ENCODE measurements at places on chromosomes 2 and 18.
A peak's percentile ranks its signal among the peaks of the same experiment; 100 is the strongest.

DNA sequence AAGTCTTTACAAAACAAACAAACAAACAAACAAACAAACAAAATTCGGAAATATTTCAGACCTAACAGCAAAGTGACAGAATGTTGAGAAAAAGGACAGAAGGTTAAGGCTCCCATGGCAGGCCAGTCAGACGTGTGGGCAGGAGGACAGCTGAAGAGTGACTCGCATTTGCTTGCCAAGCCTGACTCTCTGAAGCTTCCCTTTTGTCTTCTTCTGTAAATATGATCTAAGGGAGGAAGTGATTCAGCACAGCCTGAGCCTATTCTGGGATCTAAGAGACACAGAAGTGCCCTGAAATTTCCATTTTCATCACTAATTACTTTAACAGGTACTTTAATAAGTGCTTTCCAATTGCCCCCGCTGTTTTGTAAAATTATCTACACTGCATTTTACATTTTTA, 134.0 kb upstream of the LYPD1 start:
- DNase-seq, result no peak

GRCh38 chr2:176566961-176567360, 297.7 kb downstream of the MTX2 start:
- DNase-seq, result no peak

DNA sequence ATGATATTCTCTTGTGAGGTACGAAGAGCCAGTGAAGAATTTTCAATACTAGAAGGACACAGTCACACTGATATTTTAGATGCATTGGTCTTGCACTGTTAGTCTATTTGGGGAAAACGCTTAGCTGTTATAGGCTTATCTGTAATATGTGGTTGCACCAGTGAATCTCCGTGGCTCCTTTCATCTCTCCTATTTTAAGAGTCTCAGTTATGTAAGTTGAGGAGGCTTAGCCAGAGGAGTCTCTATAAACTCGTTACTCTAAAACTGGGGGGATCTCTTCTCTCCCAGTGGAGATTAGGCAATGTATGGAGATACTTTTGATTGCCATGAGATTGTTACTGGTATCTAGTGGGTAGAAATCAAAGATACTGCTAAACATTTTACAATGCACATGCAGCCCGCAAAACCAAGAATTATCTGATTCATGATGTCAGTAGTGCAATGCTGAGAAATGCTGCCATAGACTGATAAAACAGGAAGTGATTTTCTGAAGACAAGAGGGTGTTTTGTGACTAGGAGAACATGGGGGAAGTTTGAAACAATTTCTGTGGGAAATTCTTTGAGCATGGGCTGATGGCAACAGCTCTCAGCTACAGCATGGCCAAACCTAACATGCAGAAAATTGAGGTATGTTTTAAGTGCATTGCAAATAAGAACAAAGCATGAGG, 339.1 kb downstream of the SOX11 start:
- DNase-seq, result no peak

DNA sequence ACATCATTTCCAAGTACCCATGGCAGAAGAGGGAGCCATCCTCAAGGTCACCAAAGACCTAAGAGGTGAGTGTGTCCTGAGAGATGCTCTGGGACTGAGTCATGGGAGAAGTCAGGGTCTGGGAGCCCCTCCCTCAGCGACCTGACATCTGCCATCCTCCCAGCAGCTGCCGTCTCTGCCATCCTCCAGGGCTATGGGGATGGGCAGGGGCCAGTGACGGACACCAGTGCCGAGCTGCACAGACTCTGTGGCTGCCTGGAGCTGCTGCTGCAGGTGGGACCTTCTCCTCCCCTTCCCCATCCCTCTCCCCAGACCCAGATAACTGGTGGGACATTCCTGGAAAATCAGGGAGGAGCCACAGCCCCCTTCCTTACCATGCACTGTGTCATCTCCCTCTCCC, 1.5 kb downstream of the RUFY4 start:
- DNase-seq, result no peak

DNA sequence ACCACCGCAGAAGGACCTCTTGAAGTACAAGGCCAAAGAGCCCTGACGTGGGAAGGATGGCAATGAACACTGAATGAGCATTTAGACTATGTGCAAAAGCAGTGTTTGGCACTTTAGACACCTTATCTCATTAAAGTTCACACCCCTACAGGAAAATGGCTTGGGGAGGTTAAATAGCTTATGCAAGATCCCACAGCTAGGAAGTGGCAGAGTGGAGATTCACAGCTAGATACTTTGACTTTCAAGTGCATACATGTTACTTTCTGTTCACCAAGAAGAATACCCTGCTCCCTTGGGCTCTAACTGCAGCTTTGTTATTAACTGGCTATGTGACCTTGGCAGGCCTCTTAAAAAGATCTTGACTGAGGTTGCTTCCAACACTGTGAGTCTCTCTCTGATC, 58.2 kb downstream of the ICOS start:
- no peak for DNase-seq

DNA sequence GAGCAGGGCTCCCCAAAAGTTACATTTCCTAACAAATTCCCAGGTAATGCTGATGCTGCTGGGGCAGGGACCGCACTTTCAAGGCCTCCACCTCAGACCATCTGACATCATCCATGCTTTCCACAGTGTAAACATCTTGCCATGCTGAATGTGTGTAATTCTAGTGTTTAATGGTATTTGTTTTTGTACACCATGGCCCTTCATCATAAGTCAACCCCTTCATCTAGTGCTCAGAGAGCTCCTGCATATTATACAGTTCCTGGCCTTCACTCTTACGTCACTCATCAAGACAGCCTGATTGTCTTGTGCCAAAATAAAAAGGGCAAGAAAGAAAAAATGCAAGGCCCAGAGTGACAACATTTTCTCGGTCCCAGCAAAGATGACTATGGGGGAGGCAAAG, 77.5 kb upstream of the ZFP36L2 start:
- DNase-seq, result no peak

DNA sequence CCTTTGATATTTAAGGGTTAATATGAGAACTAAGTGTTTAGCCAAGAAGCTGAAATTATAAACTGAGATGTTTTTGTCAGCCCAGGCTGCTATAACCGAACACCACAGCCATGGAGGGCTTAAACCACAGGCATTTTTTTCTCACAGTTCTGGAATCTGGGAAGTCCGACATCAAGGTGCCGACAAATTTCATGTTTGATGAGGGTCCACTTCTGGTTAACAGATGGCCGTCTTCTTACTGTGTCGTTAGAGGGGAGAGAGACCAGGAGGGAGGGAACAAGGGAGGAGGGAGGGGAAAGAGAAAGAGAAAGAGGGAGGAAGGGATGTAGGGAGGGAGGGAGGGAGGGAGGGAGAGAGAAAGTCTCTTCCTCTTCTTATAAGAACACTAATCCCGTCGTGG, 6.5 kb upstream of the CNDP2 start:
- no peak for DNase-seq

GRCh38 chr2:45009303-45009927, at the start of gene SIX2:
TSS of gene SIX2 (minus strand) at chr2:45009452. CDS start at chr2:45009110, 342 bp downstream.
- peak; percentile 85 for DNase-seq

DNA sequence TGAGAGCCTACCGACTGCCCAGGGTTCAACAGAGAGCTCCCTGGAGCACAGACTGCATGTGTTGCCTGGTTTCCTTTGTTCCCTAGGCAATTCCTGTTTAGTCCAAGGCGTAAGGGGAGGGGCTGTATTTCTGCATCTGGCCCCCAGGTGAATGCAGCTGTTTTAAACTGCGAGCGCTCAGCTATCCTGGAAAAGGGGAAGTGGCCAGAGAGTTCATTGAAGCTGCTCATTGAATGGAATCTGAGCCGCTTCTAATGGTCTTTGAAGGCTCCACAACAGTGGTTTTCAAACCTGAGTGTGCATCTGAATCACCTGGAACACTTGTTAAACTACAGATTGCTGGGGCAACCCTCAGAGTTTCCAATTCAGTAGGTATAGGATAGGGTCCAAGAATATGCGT, 18.1 kb downstream of the MAPK4 start:
- no peak for DNase-seq

- DNase-seq, result no peak
Observed at GRCh38 chr2:128654408-128654807, 335.7 kb upstream of the HS6ST1 start.

GRCh38 chr2:46842876-46843275, 72.7 kb downstream of the MCFD2 start:
- DNase-seq, result no peak

GRCh38 chr2:165016772-165017411, 61.6 kb upstream of the SLC38A11 start:
- peak; percentile 22 for DNase-seq

GRCh38 chr2:206823178-206823577, 57.8 kb downstream of the FASTKD2 start:
- no peak for DNase-seq

GRCh38 chr18:14577971-14578370, 34.6 kb upstream of the POTEC start:
- DNase-seq, result no peak

DNA sequence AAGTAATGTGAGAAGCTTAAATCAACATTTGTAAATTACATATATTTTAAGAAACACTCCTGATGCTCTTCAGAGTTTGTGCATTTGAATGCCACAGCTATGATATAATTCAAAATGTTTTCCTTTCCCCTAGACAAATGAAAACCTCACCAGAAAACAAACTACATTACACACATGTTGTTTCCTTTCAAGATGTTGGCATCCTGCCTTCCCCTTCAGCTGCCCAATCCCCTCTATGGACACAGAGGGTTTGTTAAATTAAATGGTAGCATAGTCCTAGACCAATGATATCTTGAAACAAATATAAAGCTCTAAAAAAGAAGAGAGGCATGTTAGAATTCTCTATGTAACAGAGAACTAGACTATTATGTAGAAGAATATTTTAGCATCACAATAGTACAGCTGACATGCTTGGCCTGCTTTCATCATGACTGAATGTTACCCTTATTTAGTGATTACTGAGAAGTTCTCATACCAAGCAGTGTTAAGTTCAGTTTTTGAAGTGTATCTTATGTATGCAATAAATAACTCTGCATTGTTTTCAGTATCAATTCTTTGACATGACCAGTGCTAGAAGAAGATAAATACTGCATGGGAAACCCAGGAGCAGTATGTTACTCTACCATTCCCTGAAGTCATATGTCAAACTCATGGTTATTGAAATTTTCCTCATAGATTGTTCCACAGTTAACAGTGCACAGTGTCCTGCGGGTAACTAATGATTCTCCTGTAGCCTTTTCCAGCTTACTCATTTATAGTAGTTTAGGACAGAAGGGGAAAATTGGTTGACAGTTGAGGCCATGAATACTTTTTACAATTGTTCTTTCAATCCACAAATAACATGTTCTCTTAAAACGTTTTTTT, 316.3 kb upstream of the KCNJ3 start:
- no peak for DNase-seq

- DNase-seq, result no peak
Observed at GRCh38 chr18:58850786-58851469, 13.7 kb upstream of the ZNF532 start.

DNA sequence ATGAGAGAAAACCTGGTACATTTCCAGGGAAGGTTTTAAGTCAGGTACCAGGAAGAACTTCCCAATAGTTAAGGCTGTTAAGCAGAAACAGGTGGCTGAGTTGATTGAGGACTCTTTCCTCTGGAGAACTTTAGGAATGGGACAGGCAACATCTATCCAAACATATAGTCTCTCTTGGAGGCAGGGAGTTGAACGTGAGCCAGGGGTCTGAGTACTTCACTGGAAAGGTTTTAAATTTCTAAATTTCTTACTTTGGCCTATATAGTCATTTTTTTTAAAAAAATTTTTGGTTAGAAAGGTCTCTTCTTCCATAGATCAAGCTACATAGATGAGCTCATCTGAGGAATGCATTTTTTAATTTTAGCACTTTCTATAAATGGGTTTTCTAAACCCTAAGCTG, 261.4 kb upstream of the TCF4 start:
- no peak for DNase-seq

DNA sequence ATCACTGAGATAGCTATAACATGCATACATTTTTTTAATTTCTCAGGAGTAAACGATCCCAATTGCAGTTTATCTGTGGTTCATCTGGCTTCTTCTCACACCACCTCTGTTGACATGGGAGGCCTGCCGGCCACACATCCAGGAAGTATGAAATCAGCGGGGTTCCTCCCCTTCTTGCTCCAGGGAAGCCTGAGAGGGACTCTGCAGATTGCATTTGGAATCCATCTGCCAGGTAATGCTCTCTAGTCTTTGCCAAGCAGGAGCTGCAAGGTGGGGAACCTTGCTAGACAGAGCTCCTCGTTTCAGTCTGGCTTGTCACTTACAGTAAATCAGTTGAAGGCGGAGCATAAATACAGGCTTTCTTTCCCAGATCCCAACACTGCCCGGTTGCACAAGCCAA, 49.9 kb downstream of the SOX11 start:
- no peak for DNase-seq

DNA sequence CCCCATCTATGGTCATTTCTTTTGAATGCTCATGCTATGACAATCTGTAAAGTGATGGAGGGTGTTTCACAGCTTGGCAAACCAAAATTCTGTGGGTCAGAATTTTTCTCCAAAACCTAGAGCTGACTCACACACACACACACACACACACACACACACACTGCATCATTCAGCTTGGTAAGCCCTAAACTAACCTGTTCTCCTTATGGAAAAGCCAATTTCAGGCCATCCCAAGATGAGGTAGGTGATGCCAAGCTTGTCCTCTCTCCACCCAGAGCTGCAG, 45.0 kb upstream of the NRP2 start:
- no peak for DNase-seq

DNA sequence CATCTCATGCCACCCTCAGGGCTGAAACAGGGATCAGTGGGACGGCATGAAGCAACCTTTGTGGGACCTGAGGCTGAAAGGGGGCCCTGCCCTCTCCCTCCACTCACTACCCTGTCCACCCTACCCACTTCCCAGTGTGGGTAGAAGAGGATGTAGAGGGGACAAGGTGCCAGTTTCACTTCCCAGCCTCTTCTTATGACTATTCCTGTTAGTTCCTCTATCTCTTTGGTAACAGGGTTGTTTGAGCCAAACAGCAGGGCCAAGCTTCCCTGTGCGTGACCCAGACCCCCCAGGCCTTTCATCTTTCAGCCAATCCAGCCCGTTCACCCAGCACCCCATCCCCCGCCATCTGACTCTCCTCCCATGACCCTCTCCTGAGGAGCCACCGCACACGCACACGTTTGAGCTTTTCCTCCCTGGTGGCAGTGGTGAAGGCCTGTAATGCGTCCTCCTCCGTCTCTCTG, 82.3 kb downstream of the STPG4 start:
- no peak for DNase-seq

GRCh38 chr2:45253151-45253550, 243.9 kb upstream of the SIX2 start:
- DNase-seq, result no peak

DNA sequence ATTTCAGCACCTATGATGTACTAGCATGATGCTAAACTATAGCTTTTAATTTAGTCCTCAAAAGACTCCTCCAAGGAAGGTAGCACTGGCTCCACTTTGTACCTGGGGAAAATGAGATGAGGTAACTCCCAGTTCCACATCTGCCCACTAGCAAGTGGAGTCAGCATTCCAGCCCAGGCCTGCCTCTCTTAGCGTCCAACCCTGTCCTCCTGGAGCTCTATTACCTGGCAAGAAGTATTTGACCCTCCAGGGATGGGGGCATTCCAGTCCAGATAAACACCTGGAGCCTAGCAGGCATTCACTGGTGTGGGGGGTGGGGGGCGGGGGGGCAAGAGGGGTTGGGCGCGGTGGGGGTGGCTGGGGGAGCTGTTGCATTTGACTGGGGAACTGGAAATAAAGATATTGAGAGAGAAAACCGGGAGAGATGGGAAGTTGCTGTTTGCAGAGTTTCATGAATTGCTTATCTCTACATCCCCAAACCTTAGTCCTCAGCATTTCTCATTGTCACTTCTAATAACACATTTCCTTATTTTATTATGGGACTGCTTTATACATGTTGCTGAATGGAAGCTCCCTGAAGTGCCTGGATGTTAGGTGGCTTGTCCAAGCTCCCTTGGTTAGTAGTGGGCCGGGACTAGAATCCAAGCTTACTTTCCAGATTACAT, 22.0 kb upstream of the FZD5 start:
- no peak for DNase-seq
